H54 (cell line): ENCODE measurements at places on chromosomes 5 and 9.
A peak's percentile ranks its signal among the peaks of the same experiment; 100 is the strongest.

- DNase-seq, result no peak
Measured at GRCh38 chr5:37568893-37569292, 189.8 kb downstream of the WDR70 start.

DNA sequence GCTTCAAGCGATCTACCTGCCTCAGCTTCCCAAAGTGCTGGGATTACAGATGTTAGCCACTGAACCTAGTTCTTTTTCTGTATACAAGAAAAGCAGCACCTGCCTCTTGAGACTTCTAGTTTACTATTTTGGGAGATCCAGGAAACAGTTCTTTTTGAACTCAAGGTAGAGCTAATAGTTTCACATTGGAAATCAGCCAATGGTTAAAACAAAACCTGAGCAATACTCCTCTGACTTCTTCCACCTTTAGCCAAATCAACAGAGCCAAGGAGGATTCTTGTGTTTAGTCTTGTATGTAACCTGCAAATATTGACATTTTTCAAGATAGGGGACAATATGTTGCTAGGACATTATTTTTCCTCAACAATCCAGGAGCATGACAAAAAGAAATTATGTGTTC is 349.4 kb downstream of the SH3GL2 start:
- no peak for DNase-seq

DNA sequence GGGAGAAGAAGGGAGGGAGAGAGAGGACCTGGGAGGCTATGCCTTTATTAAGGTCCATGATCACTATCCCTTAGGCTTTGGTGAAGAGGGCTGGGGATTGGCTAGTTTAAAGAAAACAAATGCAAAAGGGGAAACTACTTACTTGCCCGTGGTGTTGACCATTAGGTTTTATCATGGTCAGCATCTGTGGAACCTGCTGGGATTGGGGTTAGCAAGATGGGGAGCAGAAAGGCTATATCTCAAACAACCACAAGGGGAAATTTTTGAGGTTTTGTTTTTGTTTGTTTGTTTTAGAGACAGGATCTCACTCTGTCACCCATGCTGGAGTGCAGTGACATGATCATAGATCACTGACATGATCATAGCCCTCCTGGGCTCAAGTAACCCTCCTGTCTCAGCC is 9.0 kb upstream of the RAD23B start:
- DNase-seq, result peak; percentile 30

- no peak for DNase-seq
Measured at GRCh38 chr5:178058321-178059012, 54.9 kb upstream of the N4BP3 start.

DNA sequence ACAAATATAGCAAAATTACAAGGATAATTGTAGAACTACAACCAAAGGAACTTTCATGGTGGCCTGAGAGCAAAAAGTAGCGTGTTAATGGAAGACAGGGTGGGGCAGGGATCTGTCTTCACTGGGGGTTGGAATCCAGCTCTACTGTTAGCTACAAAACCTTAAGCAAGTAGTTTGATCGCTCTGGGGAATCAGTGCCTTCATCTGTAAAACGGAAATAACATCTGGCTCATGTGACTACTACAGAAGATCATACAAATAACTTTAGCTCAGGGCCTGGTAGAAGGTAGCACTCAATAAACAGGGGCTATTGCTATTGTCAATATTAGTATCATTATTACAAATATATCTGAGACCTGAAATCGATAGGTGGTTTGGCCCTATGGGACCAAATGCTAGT is 40.4 kb downstream of the ZNF608 start:
- DNase-seq, result no peak

GRCh38 chr9:124008303-124008693 is 3.3 kb upstream of the LHX2 start:
- DNase-seq, result no peak

DNA sequence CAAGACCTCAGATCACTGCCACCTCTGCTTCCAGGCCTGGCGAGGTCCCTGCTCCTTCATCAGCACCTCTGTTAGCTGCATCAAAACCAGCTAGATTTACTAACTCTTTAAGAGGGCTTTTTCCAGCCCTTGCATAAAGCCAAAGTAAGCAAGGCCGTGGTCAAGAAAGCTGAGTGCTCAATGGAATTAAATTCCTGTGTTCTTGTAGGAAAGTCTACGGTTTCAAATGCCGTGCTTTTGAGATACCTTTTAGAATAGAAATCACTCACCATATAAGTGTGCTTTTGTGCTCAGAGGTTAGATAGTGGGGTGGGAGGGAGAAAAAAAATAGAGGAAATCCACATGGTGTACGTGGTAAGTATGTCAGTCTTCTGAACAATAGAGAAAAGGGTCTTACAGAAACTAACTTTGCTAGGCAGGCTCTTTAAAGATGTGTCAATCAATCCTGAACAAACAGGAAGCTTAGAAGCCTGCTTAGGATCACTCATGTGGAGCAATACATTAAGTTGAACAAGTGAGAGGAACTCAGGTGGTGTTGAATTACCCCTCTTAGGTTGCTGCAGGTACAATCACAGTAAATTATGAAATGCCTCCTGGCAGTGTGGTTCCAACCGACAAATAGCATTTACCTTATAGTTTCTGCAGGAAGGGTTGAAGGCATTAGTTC is 79.7 kb downstream of the SEMA6A start:
- DNase-seq, result no peak

GRCh38 chr5:145473042-145473642 is 362.0 kb downstream of the PRELID2 start:
- no peak for DNase-seq

- no peak for DNase-seq
Measured at GRCh38 chr5:159220206-159220605, 10.9 kb upstream of the RNF145 start.

GRCh38 chr5:55868846-55869245 is 17.7 kb downstream of the IL31RA start:
- DNase-seq, result peak; percentile 71
